ENCODE measurements at places on chromosomes 12 and 14. TPM values are rescaled to one million over a fixed set of nuclear protein-coding genes. Genes with fewer than 3 reads are reported as not detected.

The GALNT8 gene
- 7.2 TPM for total RNA-seq

DNA sequence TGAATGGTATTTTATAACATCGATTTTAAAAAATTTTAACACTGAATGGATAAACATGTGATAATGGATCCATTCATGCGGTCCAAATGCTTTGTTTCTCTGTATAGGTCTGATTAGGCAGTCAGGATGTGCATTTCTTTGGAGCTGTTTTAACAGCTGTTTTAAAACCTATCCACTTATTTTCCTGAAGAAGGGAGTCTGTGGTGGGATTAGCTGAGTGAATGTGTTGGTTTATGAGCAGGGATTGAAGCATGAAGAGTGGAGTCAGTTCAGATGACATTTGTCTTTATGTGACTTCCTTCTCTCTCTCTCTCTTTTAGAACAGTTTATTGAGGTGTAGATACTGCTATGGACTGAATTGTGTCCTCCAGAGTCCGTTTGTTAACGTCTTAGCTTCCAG, 37.7 kb downstream of the GLT8D2 start:
- DNase-seq = no peak

DNA sequence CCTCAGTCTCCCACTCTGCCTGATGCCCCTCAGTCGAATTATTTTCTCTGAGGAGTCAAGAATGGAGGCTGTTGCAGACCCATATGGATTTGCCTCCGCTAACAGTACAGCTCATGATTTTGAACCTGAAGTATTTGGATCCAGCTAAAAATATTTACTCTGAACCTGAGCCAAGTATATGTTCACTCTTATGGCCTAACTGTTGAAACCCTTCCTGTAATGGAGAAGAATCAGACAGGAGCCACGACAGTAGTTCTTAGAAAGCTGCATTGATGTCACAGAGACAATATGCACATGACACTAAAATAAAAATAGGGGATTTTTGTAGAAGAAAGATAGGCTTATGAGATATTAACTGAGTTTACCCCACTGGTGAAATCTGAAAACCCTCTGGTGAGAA, 1128.3 kb upstream of the FLRT2 start:
- no peak for DNase-seq

The SLC7A7 gene
- 4.2 TPM for total RNA-seq

The TTC6 gene
- total RNA-seq = 0.11 TPM

- no peak for DNase-seq
These were observed 101.3 kb downstream of the SRGAP1 start for GRCh38 chr12:63945777-63946176.
